M059J (cell line): ENCODE measurements at places on chromosomes 6 and 20.
A peak's percentile ranks its signal among the peaks of the same experiment; 100 is the strongest.

- DNase-seq = peak; percentile 74
Observed at GRCh38 chr6:48111143-48111506, at the start of gene PTCHD4. Gene PTCHD4 (minus strand): TSS chr6:48111197. CDS start chr6:48068957, 42,240 bp downstream.

DNA sequence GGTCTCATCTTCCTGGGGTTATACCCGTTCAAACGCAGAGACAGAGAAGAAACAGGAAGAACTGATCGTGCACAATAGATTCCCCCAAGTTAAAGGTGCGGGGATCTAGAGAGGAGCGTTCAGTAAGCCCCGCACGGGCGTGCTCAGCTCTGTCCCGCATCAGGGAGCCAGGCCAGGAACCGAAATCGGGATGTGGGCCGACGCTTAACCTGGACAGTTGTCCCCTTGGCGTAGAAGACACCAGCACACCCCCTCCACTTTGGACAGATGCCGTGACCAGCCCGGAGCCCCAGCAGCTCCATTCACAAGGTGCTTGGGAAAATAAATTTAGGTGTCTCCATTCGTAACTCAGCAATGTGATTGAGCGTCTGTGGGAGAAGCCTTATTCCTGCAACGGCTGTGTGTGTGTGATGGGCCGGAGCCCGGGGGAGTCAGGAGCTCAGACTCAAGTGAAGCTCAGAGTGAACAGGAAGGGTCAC lies 24.0 kb upstream of the GATA5 start:
- no peak for DNase-seq

DNA sequence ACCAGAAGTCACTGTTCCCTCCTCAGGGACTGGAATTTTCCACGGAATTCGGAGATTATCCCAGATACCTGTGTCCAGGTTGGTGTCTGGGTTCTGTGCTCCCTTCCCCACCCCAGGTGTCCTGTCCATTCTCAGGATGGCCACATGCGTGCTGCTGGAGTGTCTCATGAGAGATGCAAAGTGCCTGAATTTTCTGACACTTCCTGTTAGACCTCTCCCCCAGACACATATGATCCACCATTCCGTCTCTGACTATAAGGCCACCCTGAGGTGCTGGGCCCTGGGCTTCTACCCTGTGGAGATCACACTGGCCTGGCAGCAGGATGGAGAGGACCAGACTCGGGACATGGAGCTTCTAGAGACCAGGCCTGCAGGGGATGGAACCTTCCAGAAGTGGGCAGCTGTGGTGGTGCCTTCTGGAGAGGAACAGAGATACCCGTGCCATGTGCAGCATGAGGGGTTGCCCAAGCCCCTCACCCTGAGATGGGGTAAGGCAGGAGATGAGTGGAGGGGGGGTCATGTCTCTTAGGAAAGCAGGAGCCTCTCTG lies 14.4 kb upstream of the HLA-A start:
- no peak for DNase-seq

GRCh38 chr20:59931511-59932312 lies 1.7 kb downstream of the SYCP2 start:
- DNase-seq = no peak

DNA sequence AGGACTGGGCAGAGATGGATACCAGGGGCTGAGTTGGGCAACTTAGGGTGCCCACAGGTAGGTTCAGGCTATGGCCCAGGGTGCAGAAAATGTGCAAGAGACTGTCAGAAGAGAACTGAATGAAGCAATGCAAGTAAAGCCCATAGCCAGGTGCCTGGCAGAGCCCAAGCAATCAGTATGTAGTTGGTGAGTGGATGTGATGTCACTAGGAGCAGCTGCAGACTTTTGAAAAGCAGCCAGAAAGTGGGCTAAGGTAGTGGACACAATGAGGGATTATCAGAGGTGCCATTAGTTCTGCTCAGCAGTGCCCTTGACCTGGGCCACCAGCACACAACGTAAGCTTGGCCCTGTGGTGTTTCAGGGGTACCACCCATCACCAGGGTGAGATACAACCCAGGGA lies 135.3 kb downstream of the SOBP start:
- no peak for DNase-seq

DNA sequence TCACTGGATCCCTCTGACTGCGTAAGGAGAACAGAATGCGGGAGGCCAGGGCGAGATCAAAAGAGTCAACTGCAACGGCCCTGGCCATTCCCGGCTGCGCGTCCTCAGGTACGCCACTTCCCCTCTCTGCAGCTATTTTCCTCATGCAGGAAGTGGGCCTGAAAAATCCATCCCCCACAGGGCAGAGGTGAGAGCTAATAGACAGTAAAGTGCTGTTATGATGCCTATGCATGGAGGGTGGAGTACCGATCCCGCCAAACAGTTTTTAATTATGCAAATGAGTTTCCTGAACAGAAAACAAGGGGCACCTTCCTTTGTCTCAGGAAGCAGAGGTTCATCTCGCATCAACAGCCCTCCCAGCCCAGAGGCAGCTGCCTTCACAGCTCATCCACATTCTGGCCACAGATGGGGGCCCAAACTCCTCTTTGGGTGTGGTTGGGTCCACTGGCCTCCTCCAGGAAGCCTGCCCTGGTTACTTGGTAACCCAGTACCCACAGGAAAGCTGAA lies 9.3 kb downstream of the PREX1 start:
- no peak for DNase-seq

GRCh38 chr20:23190557-23190956 lies 104.4 kb upstream of the CD93 start:
- peak; percentile 62 for DNase-seq

DNA sequence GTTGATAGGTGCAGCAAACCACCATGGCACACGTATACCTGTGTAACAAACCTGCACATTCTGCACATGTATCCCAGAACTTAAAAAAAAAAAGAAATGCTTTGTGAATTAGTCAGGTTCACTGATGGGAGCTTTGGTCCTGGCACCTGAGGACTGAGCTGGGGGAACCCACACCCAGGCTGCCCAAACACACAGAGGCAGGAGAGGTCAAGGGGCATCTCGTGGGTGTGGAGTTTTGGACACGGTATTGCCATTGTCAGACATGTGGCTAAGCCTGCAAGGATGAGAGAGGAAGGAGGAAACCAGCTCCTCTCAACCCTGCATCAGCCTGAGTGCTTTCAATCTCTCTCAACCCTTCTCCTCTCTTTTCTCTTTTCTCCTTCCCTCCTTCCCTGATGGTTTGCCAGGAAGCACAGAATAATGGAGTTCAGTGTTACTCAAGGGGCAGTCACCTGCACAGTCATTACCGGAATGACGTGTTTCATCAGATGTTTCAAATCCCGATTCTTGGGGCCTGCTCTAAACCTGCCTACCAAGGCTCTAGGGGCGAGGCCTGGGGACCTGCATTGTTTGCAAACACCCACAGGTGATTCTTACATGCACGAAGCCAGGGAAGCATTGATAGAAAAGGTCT lies 89.9 kb upstream of the NEDD9 start:
- peak; percentile 38 for DNase-seq

DNA sequence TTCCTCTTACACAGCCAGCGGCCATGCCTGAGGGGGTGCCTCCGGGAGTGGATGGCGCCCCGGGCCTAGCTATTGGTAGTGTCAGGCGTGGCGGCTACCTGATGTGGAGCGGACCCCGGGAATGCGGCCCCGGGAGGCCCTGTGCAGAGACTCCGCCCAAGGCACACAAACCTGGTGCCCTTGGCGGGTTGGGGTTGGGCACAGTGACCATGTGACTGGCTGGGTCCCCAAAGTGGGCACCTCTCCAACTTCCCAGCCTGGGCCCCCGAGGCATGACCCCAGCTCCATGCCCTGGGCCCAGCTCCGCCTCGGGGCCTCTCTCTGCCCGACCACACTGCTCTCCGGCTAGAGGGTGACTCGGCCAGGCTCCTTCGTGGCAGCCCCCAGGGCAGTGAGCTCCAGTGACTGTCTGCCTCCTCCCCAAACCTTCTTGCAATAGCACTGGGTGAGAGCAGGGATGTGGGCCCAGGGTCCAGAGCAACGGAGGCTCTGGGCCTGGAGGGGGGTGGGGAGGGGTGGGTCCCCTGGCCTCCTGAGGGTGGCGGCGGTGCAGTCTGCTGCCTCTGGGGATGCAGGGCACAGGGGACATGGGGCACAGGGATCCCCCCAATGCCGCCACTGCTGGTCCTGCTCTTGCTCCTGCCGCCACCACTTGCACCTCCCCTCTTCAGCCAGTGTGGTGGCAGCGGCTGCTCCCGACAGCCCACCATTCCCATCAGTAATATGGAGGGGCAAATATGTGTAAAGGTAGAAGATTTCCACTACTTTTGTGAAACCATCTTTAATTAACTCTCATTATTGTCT lies 942.9 kb upstream of the EPHA7 start:
- no peak for DNase-seq

GRCh38 chr6:82493467-82493866 lies 129.8 kb downstream of the TPBG start:
- no peak for DNase-seq

- no peak for DNase-seq
Observed at GRCh38 chr20:32465092-32465900, 107.2 kb downstream of the ASXL1 start.

DNA sequence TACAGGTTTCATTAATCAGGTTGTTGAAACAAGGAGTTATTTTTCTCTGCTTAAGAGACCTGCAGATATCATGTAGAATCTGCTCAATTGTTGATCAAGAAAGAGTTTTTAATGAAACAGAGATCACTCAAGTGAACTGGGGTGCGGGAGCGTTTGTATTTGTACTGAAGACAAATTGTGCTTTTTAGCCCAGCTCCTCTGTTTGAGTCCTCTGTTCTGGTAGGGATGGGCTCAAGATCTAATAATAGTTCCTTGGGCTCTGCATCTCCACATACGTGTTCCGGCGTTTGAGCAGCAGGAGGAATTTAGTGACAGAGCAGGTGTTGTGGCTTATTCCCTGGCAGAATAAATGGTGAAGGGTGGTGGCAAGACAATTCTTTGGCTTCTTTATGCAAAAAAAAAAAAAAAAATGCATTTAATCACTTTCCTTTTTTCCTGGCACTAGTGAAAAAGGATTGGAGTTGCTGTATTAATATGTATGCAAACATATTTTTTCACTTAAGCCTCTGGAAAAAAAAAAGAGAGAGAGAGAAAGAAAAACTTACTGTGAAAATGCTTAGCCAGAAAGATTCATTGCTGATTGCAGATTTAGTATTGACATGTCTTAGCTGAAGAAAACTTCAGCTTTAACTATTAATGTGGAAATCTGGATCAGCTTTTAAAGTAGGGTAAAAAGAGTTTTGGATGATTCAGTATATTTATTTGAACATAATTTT lies 4.0 kb downstream of the CITED2 start:
- DNase-seq = peak; percentile 82

DNA sequence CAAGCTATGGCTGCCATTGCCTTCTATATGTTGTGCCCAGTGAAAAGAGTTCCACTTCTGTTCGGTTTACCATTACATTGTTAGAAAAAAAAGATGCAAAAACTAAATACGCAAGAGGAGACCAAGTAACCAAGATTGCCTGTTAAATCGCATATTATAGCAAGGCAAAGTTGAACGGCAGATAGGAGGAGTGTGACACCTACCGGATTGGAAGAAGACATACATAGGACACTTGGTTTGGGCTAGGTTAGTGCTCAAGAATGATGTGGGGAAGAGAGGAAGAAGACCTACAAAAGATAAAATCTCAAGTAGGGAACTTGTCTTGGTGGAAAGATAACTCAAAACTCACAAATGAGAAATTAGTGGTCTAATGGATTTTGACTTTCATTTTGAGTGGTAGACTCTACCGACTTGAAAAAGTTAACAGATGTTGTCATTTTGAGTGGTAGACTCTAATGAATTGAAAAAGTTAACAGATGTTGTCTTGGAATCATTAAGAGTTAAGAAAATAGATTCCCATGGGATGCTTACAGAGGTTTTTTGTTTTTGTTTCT lies 95.5 kb downstream of the F13A1 start:
- peak; percentile 46 for DNase-seq

GRCh38 chr6:4693173-4693970 lies 82.8 kb upstream of the CDYL start:
- DNase-seq = no peak

DNA sequence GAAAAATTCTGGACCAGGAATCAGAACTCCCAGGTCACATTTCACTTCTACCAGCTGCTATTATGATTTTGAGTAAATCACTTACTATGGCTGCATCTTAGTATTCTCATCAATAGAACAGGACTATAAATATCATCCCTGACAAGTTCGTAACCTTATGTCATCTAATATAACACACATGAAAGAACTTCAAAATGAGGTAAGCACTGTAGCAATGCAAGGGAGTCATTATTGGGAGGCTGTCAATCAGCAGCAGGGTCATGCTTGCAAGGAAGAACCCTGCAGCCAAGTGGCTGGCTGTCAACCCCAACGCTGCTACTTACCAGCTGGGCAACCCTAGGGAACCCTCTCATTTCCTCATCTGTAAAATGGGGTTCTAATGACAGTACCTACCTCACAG lies 123.3 kb upstream of the B3GAT2 start:
- peak; percentile 15 for DNase-seq

- peak; percentile 85 for DNase-seq
Observed at GRCh38 chr6:125942672-125943527, 13.7 kb upstream of the HINT3 start.

DNA sequence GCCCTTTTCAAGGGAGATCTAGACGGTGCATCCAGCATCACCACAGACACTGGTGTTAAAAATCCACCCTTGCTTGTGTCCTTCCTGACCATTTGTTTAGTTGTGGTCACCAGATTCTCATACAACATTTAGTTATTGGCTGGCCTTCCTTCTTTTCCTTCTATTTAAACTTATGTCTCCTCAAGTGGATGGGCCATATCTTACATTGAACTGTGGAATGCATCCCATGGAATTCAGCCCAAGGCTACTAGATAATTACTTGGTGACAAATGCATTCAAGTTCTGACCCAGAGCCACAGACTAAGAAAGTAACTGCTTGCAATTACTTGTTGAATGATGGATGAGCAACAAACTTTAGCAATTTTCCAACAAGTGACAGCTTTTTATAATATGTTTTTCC lies 198.9 kb upstream of the SSTR4 start:
- DNase-seq = peak; percentile 97

- peak; percentile 92 for DNase-seq
Observed at GRCh38 chr6:14841901-14842421, 403.9 kb upstream of the JARID2 start.

GRCh38 chr6:159062564-159062945 lies 17.8 kb upstream of the TAGAP start:
- DNase-seq = no peak

DNA sequence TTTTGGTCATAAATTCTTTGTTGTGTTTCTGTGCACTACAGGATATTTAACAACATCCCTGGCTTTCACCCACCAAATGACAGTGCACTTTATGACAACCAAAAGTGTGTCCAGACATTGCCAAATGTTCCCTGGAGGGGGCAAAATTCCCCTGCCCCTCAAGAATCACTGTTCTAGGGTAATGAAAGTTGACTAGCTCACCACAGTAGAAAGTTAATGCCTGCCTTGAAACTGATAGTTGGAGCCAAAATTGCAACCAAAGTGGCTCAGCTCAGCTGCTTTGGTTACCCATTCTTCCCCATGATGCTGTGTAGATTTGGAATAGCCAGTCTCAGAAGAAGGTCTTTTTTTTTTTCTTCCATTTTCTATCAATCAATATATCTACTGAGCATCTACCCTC lies 150.6 kb downstream of the RALGAPA2 start:
- DNase-seq = no peak
